ENCODE measurements at places on chromosomes 3 and 15.

- no peak for DNase-seq
These were observed 11.9 kb downstream of the TSC22D2 start for GRCh38 chr3:150419959-150420358.

DNA sequence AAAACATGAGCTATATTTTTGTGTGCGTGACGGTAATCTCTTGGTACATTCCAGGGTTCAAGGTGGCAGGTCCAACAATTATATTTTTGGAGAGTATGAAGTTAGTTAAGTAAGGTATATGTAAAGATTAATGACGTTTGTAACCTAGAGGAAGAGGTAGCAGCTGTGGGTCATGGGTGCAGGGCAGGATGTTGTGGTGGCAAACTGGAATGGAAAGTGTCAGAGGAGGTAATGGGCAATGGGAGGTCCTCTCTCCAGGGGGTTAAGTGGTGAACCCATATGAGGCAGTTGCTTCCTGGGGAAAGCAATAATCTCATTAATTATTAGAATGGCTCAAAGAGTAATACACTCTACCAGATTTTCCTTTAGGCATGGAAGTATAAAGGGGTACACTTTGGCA is 1.0 kb upstream of the CD200R1L start:
- no peak for DNase-seq

DNA sequence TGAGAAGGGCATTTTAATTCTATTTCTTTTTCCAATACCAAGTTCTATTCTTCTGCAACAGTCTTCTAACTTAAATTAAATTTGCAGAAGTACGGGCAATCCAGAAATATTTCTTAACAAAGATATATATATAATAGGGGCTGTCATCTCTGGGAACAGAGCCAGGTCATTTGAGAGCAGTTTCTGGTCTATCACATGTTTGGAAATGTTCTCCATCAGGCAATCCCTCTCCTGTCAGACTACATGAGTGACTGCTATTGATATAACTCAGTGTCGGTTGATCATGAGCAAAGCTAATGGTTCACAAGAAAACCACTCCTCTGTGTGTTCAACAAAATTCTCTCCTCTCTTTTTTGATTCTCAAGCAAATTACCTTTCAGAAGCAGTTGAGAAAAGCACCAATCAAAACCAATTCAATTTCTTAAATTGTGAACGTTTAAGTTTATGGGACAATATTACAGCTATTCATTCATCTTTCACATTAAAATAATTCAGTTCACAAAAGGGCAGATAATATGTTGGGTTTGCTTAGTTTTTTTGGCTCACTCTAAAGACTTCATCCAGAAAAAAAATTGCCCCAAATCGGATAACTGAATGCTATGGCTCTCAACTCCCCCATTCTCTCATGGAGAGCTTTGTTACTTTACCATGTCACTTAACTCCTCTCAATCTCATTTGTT is 152.9 kb upstream of the TGFBR2 start:
- DNase-seq: no peak

DNA sequence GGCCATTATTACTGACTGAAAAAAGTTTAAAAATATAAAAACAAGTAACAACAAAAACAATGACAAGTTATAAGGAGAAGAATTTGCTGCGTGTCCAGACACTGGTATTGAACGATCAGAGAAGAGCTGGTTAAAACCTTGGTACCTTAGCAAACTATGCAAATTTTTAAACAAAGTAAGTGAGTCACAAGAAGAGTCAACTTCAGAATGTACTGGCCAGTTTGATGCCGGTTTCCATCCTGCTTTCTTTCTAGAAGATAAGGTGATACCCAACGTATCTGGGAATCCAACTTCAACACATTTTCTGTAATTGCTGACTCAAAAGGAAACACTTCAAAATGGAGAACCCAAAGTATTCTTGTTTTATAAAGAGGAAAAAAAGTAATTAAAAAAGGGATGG is 49.8 kb downstream of the RUBCN start:
- DNase-seq: no peak

DNA sequence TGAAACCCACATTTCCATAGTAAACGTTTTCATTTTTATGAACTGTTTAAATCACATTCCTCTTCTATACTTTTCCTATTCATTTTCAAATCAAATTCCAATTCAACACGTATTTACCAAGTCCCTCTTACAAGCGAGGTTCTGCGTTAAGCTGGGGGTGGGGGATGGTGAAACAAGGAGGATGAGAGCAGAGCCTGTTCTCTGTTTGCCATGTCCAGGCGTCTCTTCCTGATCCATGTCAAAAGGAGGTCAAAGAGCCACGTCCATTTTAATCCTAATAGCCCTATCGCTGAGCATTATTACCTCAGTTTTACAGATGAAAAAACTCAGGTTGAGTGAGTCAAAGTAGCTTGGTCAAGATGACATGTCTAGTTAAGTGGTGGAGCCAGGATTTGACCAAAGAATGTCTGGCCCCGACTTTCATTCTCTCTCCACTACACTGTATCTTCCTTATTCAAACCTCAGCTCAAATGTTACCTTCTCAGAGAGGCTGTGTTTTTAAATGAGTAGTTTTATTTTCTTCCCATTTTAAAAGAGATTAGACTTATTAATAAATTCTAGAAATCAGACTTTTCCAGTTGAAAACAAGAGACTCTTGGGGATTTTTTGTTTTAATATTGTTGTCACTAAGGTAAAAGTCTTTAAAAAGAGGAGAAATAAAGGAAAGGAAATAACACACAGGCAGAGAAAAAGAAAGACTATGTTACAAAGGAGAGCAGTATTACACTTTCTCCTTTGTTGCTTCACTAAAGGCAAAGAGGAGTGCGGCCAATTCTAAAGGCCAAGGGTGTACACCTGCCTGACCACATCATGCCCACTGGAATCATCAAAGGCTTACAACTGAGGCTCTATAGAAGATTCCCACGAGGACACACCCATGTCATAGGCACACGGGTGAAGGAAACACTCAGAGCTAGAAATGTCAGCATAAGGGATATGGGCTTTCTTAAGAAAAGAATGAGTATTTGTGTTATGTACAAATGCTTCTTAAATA is 42.4 kb downstream of the MYO5A start:
- DNase-seq: no peak

DNA sequence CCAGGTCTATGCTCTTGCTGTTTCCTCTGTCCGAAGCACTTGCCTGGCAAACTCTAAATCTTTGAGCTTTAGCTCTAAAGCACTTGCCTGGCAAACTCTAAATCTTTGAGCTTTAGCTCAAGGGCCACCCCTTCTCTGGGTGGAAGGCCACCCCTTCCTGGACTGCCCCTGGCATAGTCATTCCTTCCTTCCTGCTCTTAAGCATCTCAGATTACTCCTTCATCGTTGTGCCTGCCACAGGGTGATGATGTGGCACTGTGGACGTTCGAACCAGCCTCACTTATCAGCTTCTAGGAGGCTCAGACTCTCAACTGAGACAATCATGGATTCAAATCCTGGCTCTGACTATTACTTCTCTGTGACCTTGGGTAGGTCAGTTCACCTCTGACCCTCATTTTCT is 10.5 kb upstream of the CRABP1 start:
- no peak for DNase-seq

GRCh38 chr3:56772952-56773938 is 28.5 kb downstream of the ARHGEF3 start:
- DNase-seq: no peak

DNA sequence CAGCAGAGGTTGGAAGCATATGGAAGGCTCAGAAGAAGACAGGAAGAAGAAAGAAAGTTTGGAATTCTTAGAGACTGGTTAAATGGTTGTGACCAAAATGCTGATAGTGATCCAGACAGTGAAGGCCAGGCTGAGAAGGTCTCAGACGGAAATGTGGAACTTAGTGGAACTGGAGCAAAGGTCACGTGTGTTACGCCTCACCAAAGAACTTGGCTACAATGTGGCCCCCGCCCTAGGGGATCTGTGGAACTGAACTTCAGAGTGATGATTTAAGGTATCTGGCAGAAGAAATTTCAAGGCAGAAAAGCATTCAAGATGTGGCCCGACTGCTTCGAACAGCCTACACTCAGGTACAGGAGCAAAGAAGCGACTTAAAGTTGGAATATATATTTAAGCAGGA is 83.1 kb downstream of the MYO5A start:
- no peak for DNase-seq

- DNase-seq: no peak
These were observed 3.0 kb upstream of the IFT57 start for GRCh38 chr3:108225221-108225620.

DNA sequence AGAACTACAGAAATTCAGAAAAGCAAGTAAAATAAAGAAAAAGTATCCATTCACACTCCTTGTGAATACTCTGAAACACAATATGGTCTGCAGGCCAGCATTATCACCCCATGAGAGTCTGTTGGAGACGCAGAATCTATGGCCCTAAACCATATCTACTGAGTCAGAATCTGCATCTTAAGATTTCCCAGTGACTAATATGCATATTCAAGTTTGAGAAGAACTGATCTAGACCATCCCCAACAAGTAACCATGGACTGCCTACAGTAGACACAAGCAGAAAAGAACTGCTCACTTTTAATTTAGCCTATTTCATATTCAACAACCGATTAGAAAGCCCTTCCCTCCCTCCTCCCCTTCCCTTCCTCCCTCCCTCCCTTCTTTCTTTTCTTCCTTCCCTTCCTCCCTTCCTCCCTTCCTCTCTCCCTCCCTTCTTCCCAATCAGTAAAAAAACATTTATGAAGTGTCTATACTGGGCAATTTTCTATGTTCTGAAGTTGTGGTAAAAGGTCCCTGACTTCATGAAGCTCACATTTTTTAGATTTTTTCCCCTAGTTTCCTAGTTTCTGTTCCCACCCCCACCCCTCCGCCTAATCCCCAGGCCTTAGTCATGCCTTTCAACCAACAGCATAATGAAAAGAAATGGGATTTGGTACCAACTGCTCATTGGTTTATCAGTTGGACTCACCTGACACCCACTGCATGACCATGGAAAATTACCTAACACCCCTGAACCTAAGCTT is 125.2 kb downstream of the CNTN3 start:
- DNase-seq: no peak

DNA sequence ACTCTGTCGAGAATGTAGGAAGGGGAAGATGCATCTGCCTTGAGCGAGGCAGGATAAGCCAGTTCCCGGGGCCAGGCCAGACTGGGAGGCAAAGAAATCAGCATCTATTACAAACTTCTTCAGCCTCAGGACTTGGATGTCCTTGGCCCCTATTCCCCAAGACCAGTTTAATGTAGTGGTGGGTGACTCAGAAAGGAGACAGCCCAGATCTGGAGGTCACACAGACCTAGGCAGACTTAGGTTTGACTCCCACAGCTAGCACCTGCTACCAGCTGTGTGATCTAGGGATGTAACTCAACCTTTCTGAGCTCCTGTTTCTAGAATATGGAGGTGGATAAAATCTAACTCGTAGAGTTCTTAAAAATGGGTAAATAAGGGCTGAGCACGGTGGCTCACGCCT is 409.5 kb upstream of the PROK2 start:
- no peak for DNase-seq

DNA sequence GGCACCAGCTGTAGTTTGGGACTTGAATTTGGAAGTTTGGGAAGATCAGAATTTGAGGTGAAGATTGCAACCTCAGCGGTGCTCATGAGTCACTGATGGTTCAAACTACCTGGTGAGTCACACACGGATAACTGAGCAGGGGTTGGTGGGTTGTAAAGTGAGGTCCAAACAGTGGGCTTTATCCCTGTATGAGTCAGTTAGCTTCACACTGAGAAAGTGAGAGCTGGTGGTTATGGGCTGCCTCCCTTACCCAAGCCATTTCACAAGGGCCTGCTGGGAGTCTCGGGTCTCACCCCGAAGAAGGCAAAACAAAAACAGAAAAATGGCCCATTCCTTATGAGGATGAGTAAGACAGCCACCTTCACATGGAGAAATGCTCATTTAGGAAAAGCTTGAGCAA is 77.0 kb downstream of the ITGA11 start:
- no peak for DNase-seq

DNA sequence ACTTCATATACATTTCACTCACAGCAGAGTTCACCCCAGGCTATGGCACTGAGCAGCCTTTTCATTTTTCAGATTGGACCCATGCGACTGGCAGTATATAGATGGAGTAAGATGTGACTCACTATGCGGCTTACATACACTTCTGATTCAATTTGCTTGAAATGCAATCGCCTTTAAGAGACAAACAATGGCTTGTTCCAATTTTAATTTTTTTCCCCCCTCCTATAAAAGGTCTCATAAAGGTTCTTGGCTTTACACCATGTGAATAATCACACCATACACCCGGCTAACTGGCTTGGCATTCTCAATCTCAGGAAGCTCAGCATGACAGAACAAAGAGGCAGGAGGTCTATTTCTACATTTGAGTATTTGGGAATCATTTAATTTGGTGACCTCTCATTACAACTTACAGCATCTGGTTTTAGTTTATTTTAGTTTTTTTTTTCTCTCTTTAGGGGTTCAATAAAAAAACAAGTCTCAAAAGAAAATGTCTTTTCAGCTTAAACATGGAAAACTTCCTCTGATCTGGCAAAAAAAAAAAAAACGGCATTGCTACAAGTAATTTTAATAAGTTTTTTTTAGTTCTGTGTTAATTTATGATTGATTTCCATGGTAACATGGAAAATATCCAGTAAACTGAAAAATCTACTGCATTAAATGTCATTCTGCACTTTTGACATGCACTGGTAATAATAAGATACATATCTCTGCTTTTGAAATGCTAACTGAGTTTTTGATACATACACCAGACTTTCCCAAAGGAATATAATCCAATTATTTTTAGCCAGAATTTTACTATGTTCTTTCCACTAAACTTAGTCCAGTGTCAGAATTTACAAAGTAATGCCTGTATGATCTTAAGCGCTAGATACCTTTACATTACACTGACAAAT is 38.8 kb downstream of the GADL1 start:
- no peak for DNase-seq

DNA sequence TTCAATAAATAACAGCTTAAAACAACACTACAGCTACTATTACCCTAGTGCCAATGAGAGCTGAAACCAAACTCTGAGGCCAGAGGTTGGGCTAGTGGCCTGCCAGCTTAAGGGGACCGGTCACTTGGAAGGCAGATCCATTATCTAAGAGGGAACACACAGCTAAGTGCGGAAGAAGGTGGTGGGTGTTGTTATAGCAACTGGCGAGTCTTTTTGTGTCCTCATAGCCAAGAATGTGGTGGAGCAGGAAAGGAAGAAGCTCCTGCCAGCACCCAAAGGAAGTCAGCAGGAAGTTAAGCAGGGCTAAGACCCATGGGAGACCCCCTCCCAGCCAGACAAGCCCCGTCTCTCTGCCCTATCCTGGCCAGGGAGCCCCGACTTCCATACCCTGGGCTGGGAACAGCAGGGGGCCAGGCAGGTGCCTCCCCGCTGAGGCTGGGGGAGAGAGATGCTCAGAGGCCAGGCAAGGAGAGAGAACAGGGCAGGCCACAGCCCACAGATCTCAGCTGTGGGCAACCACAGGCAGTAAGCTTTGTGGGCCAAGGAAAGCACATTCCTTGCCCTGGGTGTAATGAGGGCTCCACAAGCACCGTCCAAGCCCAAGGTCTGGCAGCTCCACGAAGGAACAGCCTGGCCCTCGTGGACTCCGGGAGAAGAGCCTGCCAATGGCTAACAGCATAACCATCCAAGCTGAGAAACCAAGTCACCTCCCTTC is 34.0 kb upstream of the HRH1 start:
- no peak for DNase-seq

GRCh38 chr3:184335291-184335660 is 2.1 kb upstream of the FAM131A start:
- DNase-seq: no peak

GRCh38 chr3:75395580-75396315 is 268.4 kb upstream of the FRG2C start:
- DNase-seq: no peak
